ENCODE measurements at places on chromosomes 4 and X. TPM values are rescaled to one million over a fixed set of nuclear protein-coding genes. Genes with fewer than 3 reads are reported as not detected.

The NAA10 gene
- total RNA-seq = 45.5 TPM

The SLC10A6 gene
- total RNA-seq = not detected

The DHX15 gene
- total RNA-seq = 127 TPM

The IGSF1 gene
- not detected for total RNA-seq

The COL4A5 gene
- total RNA-seq = 62.7 TPM

The MAGEB16 gene
- total RNA-seq = not detected

The ARMCX1 gene
- 57.7 TPM for total RNA-seq

The ANXA10 gene
- total RNA-seq = 5.1 TPM

The MEPE gene
- total RNA-seq = not detected

The MAGEA12 gene
- not detected for total RNA-seq

The LDB2 gene
- 543 TPM for total RNA-seq

The AREG gene
- 0.47 TPM for total RNA-seq

The ADH4 gene
- total RNA-seq = not detected

The COX7B2 gene
- total RNA-seq = not detected

The TMEM271 gene
- not detected for total RNA-seq

The GPM6B gene
- 0.38 TPM for total RNA-seq

The CRMP1 gene
- 0.08 TPM for total RNA-seq

The SHROOM3 gene
- 25.0 TPM for total RNA-seq

The HTN1 gene
- not detected for total RNA-seq

The MGAT4D gene
- total RNA-seq = not detected

The STK32B gene
- total RNA-seq = 0.30 TPM

The ZDHHC15 gene
- total RNA-seq = 0.38 TPM

The PITX2 gene
- 1.1 TPM for total RNA-seq

The AMER1 gene
- 1.1 TPM for total RNA-seq

The PPAT gene
- total RNA-seq = 13.1 TPM
